ENCODE measurements at places on chromosomes 11 and 22. TPM values are rescaled to one million over a fixed set of nuclear protein-coding genes. Genes with fewer than 3 reads are reported as not detected.

- no peak for DNase-seq
- no peaks in the 10 kb centered on the region for H3K27me3 ChIP-seq
- no peaks in the 10 kb centered on the region for H3K36me3 ChIP-seq
- no peaks in the 10 kb centered on the region for H3K4me1 ChIP-seq
- H3K4me3 ChIP-seq, result no peak overlapping the region
These were observed 25.4 kb downstream of the TRMU start for GRCh38 chr22:46360891-46361290.

GRCh38 chr11:44430140-44430539, 120.2 kb upstream of the ALX4 start:
- no peak overlapping the region for H3K4me3 ChIP-seq
- peaks cover 18% of the 10 kb centered on the region for H3K4me1 ChIP-seq
- no peak for DNase-seq
- H3K27me3 ChIP-seq, result peaks cover 27% of the 10 kb centered on the region

- no peaks in the 10 kb centered on the region for H3K36me3 ChIP-seq
- H3K27ac ChIP-seq, result no peak overlapping the region
- H3K27me3 ChIP-seq, result no peaks in the 10 kb centered on the region
- no peak overlapping the region for H3K4me3 ChIP-seq
- H3K4me1 ChIP-seq, result peaks cover 10% of the 10 kb centered on the region
These were observed 34.4 kb downstream of the TNRC6B start for GRCh38 chr22:40212121-40212520.

DNA sequence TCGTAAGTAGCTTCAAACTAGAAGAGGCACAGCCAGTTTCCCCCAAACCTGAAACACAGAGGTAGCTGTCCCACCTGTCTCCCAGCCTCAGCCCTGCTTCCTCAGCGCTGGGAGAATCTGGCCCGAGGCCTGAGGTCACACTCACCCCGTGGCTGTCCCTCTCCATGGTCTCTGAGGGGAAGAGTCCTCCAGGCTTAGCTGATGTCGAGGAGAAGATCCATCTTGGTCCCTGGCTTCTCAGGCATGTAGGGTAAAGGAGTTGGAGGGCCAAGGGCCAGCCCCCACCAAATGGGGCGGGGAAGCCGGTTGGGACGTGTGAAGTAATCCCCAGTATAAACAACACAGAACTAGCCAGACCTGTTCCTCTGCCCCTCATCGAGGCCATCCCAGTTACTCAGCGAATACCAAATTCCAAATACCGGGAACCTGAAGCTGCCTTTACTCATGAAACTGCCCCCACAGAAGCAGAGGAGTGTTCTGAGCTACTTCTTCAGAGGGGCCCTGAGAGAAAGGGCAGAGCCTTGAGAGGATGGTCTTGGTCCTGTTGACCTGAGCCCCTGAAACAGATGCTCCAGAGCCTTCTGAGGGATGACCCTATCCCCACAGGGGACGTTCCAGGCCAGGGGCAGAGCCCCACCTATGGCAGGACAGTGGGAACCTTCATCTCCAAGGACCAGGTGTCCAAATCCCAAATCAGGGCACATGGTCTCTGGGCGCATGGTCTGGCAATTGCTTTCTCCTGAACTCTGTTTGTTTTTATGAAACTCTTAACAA, at the start of gene TMPRSS13:
Gene TMPRSS13 (minus strand): TSS at position 261 of the 774 bp plus-strand sequence. CDS start 95 bp downstream, at position 166.
- no peaks in the 10 kb centered on the region for H3K36me3 ChIP-seq
- H3K4me3 ChIP-seq, result no peak within 1 kb of the TSS
- H3K27ac ChIP-seq, result no peak within 1 kb of the TSS
- no peaks in the 10 kb centered on the region for H3K4me1 ChIP-seq

DNA sequence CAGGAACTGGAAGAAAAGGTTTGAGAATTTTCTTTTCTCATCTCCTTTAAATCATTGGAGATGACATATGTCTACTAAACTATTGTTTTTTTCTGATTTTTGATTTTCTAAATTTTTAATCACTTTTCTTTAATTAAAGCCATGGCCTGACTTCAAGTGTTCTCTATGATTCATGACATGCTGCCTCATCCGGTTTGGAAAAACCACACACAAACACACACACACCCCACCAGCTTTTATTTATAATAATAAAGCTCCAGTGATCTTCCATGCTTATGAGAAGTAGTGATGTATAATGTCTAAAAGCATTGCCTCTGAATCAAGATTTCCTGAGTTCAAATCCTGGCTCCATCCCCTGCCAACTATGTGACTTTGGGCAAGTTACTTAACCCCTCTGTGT, 179.2 kb downstream of the SPON1 start:
- no peak overlapping the region for H3K4me3 ChIP-seq
- no peak overlapping the region for H3K27ac ChIP-seq

DNA sequence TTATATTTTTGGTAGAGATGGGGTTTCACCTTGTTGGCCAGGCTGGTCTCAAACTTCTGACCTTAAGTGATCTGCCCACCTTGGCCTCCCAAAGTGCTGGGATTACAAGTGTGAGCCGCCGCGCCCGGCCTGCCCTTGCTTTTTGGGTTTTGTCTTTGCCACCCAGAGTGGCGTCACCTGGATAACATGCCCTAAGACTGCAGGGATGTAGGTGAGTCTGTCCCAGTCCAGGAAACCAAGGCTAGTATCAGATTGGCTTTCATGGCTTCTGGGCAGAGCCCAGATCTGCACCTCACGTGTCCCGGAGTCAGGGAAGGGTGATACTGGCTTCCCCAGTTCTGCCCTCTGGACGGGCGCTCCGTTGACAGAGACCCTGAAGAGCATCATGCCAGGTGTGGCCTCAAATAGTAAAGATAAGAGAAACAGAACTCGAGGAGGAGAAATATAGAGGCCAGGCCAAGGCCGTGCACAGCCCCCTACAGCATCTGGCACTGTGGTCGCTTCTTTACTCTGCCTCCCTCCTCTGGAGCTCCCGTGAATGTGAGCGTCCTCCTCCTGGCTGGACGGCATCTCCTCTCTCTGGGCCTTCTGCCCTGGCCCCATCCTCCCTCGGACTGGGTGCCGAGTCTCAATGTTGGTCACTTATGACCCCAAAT, 7.8 kb upstream of the APOBEC3B start:
- no peaks in the 10 kb centered on the region for H3K4me1 ChIP-seq
- H3K4me3 ChIP-seq, result no peak overlapping the region
- DNase-seq, result no peak
- H3K36me3 ChIP-seq, result no peaks in the 10 kb centered on the region

- H3K27ac ChIP-seq, result no peak overlapping the region
- no peak for DNase-seq
- no peaks in the 10 kb centered on the region for H3K4me1 ChIP-seq
- no peaks in the 10 kb centered on the region for H3K36me3 ChIP-seq
These were observed 7.5 kb downstream of the ZNF74 start for GRCh38 chr22:20401376-20402014.

- H3K27me3 ChIP-seq, result no peaks in the 10 kb centered on the region
- no peak overlapping the region for H3K27ac ChIP-seq
- H3K36me3 ChIP-seq, result no peaks in the 10 kb centered on the region
These were observed 75.5 kb upstream of the RAB38 start for GRCh38 chr11:88250566-88251242.

DNA sequence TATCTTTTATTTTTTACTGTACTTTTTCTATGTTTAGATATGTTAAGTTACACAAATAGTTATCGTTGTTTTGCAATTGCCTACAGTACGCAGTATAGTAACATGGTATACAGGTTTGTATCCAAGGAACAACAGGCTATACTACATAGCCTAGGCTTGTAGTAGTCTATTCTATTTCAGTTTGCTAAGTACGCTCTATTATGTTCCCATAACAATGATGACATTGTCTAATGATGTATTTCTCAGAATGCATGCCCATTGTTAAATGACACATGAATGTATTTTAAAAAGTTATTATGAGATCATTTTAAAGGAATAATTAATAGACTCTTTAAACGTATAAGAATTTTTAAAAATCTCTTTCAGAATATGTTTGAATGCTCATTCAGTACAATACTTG, 696.7 kb upstream of the CCDC90B start:
- H3K27me3 ChIP-seq, result no peaks in the 10 kb centered on the region
- DNase-seq, result no peak
- peaks cover 3% of the 10 kb centered on the region for H3K4me1 ChIP-seq
- no peak overlapping the region for H3K4me3 ChIP-seq
- no peak overlapping the region for H3K27ac ChIP-seq

GRCh38 chr11:112247201-112247600, 13.5 kb downstream of the PLET1 start:
- H3K4me1 ChIP-seq, result no peaks in the 10 kb centered on the region
- no peaks in the 10 kb centered on the region for H3K36me3 ChIP-seq

GRCh38 chr11:127789927-127790326, 789.4 kb upstream of the KIRREL3 start:
- H3K27ac ChIP-seq, result no peak overlapping the region
- no peaks in the 10 kb centered on the region for H3K36me3 ChIP-seq
- H3K4me3 ChIP-seq, result no peak overlapping the region
- H3K4me1 ChIP-seq, result peaks cover 26% of the 10 kb centered on the region

DNA sequence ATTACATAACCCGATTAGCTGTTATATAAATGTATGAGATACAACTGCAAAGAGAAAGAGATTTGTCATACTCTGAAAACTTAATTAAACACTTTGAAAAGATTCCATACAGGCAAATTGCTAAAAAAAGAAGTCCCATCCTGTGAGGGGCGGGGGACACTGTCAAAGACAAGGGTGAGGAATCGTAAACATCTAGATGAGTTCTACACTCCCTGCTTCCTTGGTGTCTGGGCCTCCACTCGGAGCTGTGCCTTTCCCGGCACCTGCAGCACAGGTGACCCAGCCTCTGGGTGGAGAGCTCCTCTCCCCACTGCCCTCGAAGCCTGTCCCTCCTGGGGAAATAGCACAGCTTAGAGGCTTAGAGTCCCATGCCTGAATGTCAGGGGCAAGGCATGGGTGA, 69.2 kb upstream of the CRYBB3 start:
- H3K27me3 ChIP-seq, result no peaks in the 10 kb centered on the region
- peaks cover 35% of the 10 kb centered on the region for H3K4me1 ChIP-seq
- H3K27ac ChIP-seq, result no peak overlapping the region
- H3K4me3 ChIP-seq, result no peak overlapping the region
- no peak for DNase-seq

- no peaks in the 10 kb centered on the region for H3K4me1 ChIP-seq
- H3K36me3 ChIP-seq, result no peaks in the 10 kb centered on the region
- no peaks in the 10 kb centered on the region for H3K27me3 ChIP-seq
These were observed 61.8 kb upstream of the POU2AF2 start for GRCh38 chr11:111183706-111184105.

GRCh38 chr11:57219021-57219627, 17.9 kb downstream of the APLNR start:
- H3K27me3 ChIP-seq, result no peaks in the 10 kb centered on the region
- no peak overlapping the region for H3K27ac ChIP-seq
- H3K4me1 ChIP-seq, result peaks cover 18% of the 10 kb centered on the region
- H3K4me3 ChIP-seq, result no peak overlapping the region

DNA sequence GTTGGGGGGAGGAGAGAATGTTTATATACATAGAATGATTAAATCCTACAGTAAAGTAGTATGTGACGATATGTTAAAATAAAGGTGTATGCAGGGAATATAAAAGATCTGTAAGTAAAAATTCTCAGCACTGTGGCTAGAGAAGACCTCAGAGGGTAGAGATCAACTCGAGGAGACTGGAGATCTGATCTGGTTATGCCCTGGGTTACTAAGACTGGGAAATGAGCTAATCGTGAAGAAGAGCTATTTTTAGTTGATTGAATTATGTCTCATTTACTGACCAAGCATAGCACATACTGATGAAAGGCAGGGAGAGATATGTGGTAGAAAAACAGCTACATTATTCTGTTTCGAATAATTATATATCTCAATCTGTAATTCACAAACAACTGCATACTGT, 42.8 kb upstream of the ALKBH3 start:
- H3K4me1 ChIP-seq, result peaks cover 21% of the 10 kb centered on the region
- no peak for DNase-seq
- H3K4me3 ChIP-seq, result no peak overlapping the region
- no peak overlapping the region for H3K27ac ChIP-seq
- H3K36me3 ChIP-seq, result peaks cover 7% of the 10 kb centered on the region

- no peaks in the 10 kb centered on the region for H3K27me3 ChIP-seq
- no peaks in the 10 kb centered on the region for H3K4me1 ChIP-seq
- DNase-seq, result no peak
- no peak overlapping the region for H3K27ac ChIP-seq
- H3K4me3 ChIP-seq, result no peak overlapping the region
These were observed 107.7 kb upstream of the PARVA start for GRCh38 chr11:12269446-12270214.

GRCh38 chr11:73019449-73019848, 122.7 kb downstream of the FCHSD2 start:
- no peaks in the 10 kb centered on the region for H3K27me3 ChIP-seq
- H3K4me1 ChIP-seq, result peaks cover 18% of the 10 kb centered on the region
- no peak overlapping the region for H3K4me3 ChIP-seq
- no peak overlapping the region for H3K27ac ChIP-seq
- no peak for DNase-seq

DNA sequence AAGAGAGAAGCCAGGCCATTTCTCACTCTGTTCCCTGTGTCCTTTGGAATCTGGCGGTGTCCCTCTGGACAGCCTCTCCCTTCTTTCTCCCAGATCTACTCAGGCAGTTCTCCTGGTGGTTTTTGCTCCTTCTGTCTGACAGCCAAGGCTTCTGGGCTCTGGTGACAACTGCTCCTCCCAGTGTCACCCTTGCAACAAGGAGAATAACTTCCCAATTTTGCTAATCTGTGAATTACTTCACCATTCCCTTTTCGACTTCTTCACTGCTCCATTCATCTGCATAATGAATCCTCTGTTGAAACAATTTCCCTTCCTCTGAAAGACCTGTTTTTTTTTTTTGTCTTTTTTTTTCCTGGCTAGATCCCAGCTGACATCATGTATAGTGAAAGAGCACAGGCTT, 56.3 kb upstream of the PDE3B start:
- no peak overlapping the region for H3K4me3 ChIP-seq
- no peaks in the 10 kb centered on the region for H3K27me3 ChIP-seq
- no peak overlapping the region for H3K27ac ChIP-seq
- no peaks in the 10 kb centered on the region for H3K4me1 ChIP-seq
- H3K36me3 ChIP-seq, result no peaks in the 10 kb centered on the region
- no peak for DNase-seq

GRCh38 chr11:58786693-58787092, 55.0 kb upstream of the GLYAT start:
- no peak for DNase-seq
- no peak overlapping the region for H3K27ac ChIP-seq
- H3K36me3 ChIP-seq, result no peaks in the 10 kb centered on the region
- no peak overlapping the region for H3K4me3 ChIP-seq

The GGTLC3 gene
- not detected for total RNA-seq

The OR5B17 gene
- not detected for total RNA-seq

The SYT8 gene
- total RNA-seq, result not detected

The ALG9 gene
- total RNA-seq, result 36.9 TPM

The OSM gene
- not detected for total RNA-seq

The ASCL2 gene
- 2.2 TPM for total RNA-seq

The KRTAP5-9 gene
- not detected for total RNA-seq

The OPCML gene
- total RNA-seq, result 0.03 TPM

The KDM4E gene
- total RNA-seq, result not detected

The MS4A4A gene
- not detected for total RNA-seq
